ENCODE measurements at places on chromosomes 12 and 14.

DNA sequence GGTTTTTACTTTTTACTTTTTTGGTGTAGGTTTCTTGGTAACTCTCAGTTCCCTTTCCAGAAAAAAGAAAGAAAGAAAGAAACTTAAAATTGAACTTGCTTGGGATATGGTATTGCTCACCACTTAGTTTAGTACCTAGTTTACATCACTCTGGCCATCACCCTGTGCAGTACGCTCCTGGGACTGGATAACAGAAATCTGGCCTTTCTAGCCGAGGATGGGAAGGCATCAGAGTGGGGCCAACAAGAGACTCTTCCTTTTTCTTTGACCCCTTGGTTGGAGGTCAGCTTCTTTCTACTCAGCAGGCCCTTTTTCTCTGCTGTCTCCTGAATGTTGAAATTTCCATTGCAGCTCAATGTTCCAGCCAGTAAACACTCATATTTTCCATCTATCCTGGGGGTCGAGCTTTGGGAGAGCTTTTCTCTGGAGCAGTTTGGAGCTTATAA lies 156.6 kb downstream of the TGFB3 start:
- no peak for DNase-seq

GRCh38 chr14:24422694-24423601 lies 6.5 kb downstream of the CBLN3 start:
- DNase-seq = no peak

GRCh38 chr12:74370608-74371216 lies 166.9 kb upstream of the ATXN7L3B start:
- no peak for DNase-seq

DNA sequence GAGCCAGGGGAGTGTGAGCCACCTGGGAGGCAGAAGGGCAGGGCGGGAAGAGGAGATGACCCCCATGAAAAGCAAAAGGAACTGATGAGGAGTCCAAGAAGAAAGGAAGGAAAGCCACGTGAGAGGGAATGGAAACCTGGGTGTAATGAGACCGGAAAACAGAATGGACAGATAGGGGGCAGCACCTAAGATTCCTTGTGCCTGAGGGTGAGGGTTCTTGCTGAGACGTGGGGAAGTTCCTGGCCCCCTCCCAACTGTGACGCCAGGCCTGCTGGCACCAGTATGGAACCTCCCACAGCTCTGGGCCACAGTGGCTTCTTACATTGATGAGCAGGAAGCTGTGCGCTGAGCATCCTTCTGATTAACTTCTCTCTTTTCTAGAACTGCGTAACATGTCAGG lies 30.8 kb downstream of the TTC7B start:
- no peak for DNase-seq

DNA sequence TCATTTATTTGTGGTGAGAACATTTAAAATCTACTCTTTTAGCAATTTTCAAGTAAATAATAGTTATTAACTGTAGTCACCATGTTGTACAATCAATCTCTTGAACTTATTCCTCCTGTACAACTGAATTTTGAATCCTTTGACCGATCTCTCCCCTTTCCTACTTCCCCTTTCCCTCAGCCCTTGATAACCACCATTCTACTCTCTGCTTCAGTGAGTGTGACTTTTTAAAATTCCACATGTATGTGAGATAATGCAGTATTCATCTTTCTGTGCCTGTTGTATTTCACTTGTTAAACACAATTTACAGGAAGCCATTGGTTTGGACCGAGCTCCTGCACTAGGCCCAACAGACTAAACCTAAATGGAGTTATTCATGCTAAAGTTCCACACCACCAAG lies 458.9 kb upstream of the PDE3A start:
- DNase-seq = no peak

GRCh38 chr12:20006871-20007730 lies 361.2 kb upstream of the PDE3A start:
- DNase-seq = peak; percentile 64

GRCh38 chr12:120797677-120798642 lies 72.3 kb downstream of the ACADS start:
- no peak for DNase-seq

DNA sequence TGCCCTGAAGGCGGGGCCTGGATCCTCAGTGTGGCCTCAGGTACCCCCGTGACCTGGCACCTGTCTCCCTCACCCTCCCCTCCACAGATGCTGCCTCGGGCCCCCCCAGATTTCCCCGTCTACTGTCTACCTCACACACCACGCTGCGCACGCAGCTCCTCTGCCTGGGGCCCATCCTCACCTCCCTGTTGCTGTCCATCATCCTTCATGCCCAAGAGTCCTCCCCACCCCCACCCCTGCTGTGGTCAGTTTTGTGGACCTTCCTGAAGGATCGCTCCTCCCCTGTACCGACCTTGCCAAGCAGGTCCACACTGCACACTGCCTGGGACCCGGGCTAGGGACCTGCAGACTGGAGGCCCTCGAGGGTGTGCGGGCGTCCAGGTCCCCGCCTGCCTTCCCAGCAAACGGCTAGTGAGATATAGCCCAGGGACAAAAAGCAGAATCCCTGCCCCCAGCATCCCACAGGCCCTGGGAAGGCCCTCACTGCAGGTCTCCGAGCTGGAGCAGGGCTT lies 197.4 kb upstream of the DIO3 start:
- no peak for DNase-seq
